ENCODE measurements at places on chromosomes 7 and 10.

DNA sequence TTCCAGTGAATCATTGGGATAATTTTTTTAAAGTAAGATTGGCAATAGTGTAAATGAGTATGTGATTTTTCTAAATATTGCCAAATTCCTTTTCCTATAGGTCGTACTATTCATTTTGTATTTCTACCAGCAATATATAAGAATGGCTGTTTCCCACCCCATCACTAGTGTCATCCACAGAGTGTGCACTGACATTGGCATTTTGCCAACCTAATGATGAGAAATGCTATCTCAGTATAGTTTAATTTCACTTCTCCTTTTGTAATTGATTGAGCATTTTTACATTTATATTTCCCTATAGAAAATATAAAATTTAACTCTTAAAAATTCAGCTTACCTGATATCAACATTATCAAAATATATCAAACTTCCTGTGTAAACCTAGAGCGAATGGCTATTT is 17.6 kb upstream of the TMEM26 start:
- no peak for DNase-seq

DNA sequence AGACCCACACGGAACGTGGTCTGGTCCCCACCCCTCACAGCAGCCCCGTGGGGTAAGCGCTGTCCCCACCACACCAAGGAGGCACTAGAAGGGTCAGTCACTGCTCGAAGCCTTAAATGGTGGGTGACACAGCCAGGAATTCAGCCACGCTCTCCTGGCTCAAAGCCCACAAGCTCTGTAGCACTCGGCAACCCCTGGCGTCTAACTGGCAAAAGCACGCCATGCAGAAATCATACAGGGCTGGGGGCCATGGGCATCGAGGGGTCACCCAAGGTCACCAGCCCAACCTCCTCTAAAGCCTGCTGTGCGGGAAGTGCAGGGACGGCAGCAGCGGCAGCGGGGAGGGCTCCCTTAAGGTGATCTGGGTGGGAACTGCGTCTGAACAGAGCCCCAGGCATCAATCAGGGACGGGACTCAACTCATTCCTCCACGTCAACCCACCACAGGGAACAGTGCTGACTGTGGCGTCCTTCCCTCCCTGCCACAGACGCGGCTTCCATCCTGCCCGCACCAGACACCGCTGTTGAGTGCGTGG is 7.8 kb downstream of the GPER1 start:
- no peak for DNase-seq

DNA sequence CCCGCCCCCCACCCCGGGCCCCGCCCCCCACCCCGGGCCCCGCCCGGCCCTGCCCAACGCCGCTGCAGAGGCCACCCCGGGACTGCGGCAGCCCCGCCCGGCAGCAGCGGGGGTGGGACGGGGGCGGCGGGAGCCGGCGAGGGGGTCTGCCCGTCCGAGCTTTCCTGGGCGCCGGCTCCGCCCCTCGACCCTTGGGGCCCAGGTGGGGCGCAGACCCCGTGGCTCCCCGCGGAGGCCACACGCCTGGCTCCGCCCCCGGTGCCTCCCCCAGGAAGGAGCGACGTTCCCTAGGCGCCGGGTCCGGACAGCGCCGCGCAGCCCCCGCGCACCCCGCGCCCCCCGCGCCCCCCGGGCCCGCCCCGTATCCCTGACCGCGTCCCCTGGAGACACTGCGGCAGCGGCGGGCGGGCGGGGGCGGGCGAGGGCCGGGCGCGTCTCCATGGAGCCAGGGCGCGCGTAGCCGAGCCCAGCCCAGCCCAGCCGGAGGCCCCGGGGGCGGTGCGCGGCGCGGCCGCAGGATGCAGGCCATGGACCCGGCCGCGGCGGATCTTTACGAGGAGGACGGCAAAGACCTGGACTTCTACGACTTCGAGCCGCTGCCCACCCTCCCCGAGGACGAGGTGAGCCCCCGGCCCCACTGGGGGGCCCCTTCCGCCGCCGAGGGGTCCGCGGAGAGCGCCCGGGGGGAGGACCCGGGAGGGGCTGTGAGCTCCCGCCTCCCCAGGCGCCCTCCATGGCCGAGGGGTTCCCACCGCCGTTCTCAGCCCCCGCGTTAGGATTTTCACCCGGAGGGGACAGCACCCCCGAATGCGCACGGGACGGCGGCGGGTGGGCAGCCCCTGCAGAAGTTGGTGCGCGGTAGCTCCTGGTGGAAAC is at the start of gene KNDC1:
Gene KNDC1, plus strand, starts transcription at position 270 of the 876 bp plus-strand sequence. Its CDS starts 249 bp downstream, at position 519.
- DNase-seq = no peak

DNA sequence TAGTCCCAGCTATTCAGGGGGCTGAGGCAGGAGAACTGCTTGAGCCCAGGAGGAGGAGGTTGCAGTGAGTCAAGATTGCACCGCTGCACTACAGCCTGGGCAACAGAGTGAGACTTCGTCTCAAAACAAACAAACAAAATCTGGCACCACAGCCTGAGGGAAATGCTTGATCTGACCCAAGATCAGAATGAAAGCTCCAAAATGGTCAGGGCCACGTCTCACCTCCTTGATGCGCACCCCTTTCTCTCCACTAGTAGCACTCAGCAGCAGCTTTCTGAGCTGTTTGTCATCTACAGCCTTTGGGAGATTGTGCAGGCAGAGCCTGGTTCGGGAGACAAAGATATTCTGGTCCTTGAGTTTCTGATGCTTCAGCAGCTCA is 22.7 kb downstream of the RBM28 start:
- peak; percentile 8 for DNase-seq

GRCh38 chr10:22158426-22158825 is 59.4 kb downstream of the EBLN1 start:
- DNase-seq = no peak

- no peak for DNase-seq
Measured at GRCh38 chr7:3922175-3922635, 621.2 kb downstream of the SDK1 start.

All from activated CD4-positive, alpha-beta T cell treated with anti-CD3 and anti-CD28 coated beads, Interleukin-10, Interleukin-2, amounts not matched to agents 100 ng/mL and 50 ng/mL, durations not matched to agents 16 hours and 8 hours (primary cell).